ENCODE measurements at places on chromosomes 5 and 9. TPM values are rescaled to one million over a fixed set of nuclear protein-coding genes. Genes with fewer than 3 reads are reported as not detected.

Gene MSX2
- 2.6 TPM for total RNA-seq

Gene ITGA1
- total RNA-seq = 64.0 TPM

Gene OLFML2A
- total RNA-seq = 29.6 TPM

Gene AGXT2
- total RNA-seq = 0.11 TPM

Gene CNTNAP3
- 21.3 TPM for total RNA-seq

Gene ADGRD2
- 0.50 TPM for total RNA-seq

Gene LCN6
- not detected for total RNA-seq

Gene ALDH1B1
- total RNA-seq = 12.5 TPM

Gene ALDOB
- total RNA-seq = 0.83 TPM

Gene TMC1
- 0.39 TPM for total RNA-seq

Gene KLF4
- total RNA-seq = 39.1 TPM

Gene ZBED3
- total RNA-seq = 3.9 TPM

Gene FRMD3
- 12.6 TPM for total RNA-seq
